ENCODE measurements at places on chromosomes 12 and 14. TPM values are rescaled to one million over a fixed set of nuclear protein-coding genes. Genes with fewer than 3 reads are reported as not detected.
A peak's percentile ranks its signal among the peaks of the same experiment; 100 is the strongest.

GRCh38 chr12:2378835-2379330, 326.1 kb downstream of the CACNA1C start:
- DNase-seq: no peak

GRCh38 chr14:55129086-55129427, at the start of gene LGALS3:
LGALS3 (plus strand) TSS chr14:55129252; CDS start chr14:55137374, 8,122 bp downstream.
- peak; percentile 35 for DNase-seq

GRCh38 chr14:89589400-89590118, 172.5 kb upstream of the FOXN3 start:
- DNase-seq: no peak

DNA sequence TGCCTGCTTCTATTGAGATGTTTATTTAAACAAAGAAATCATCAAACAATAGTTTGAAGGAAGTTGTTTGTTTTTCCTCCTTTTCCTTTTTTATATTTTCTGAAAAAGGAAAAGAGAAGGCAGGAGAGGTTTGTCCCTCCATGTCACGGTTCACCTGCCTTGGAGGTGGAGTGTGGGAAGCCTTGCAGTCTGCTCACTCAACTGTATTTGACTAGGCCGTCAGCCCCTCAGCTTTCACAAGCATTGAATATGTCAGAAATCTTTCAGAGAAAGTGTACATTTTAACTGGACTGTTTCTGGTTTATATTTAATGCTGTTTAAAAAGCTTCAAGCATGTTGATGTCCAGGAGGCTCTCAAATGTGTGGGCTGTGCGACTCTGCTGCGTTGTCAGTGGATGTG, 370.4 kb downstream of the NPAS3 start:
- no peak for DNase-seq

PAPLN gene
- total RNA-seq: not detected

SRRM4 gene
- total RNA-seq: not detected
